Hepatocyte (in vitro differentiated cells): ENCODE measurements at places on chromosomes 1 and 21. TPM values are rescaled to one million over a fixed set of nuclear protein-coding genes. Genes with fewer than 3 reads are reported as not detected.

The LHX8 gene
- 0.37 and 0.73 TPM in 2 replicates for polyA plus RNA-seq

The OR2T2 gene
- polyA plus RNA-seq, result not detected in 2 replicates

GRCh38 chr21:45575993-45576837 is 34.0 kb upstream of the SLC19A1 start:
- no peak for DNase-seq

GRCh38 chr1:48207536-48208075 is 14.9 kb upstream of the SLC5A9 start:
- DNase-seq, result no peak

DNA sequence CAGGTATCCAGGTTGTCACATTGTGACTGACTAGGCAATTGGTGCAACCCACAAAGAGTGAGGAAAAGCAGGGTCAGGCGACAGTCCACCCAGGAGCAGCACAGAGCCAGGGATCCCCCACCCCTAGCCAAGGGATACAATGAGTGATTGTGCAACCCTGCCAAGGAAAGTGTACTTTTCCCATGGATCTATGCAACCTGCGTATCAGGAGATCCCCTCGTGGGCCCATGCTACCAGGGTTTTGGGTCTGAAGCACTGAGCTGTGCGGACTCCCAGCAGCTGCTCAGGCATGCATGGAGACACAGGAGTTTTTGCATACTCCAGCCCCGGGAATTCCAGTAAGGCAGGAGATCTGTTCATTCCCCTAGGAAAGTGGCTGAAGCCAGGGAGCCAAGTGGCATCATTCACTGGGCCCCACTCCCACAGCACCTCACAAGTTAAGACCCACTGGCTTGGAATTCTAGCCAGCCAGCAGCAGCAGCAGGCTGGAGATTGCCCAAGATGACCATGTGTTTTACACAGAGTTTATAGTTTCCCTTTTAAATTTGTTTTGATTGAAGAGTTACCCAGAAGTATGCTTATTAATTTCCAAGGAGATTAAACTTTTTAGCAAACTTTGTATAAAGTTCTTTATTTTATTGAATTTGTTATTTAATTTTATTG is 136.0 kb downstream of the LTN1 start:
- DNase-seq, result no peak

The AGTRAP gene
- 71.9 and 77.5 TPM in 2 replicates for polyA plus RNA-seq

DNA sequence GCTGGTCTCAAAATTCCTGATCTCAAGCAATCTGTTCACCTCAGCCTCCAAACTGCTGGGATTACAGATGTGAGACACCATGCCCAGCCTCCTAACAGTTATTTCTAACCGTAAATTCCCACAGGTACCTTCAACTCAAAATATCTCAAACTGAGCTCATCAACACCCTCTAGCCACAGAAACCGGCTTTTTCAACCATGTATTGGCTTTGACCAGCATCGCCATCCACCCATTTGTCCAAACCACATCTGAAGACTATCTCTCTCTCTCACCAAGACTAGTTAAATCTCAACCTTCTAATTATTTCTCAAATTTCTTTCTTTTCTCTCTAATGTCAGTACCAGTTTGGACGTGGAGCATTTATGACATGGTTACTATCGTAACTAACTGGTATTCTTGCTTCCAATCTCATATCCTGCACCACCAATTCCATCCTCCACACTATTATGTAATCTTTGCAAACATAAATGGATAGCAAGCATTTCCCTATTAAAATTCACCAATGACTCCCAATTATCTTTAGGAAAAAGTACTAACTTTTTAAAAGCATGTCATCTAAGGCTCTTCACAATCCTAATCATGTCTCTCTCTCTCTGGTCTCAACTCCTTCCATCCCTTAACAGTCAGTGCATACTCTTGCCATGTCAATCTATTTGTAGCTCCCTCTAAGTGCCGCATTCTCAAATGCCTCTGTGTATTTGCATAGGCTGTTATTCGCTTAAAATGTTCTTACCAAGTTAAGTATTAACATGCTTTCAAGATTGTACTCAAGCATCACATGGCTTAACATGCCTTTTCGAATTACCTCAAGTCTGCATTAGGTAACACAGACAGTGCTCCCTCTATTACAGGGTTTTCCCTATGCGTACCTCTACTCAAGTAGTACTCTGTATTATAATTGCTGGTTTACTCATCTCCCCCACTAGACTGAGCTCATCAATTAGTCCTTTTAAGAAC is 18.1 kb downstream of the RSBN1 start:
- DNase-seq, result peak; percentile 49

DNA sequence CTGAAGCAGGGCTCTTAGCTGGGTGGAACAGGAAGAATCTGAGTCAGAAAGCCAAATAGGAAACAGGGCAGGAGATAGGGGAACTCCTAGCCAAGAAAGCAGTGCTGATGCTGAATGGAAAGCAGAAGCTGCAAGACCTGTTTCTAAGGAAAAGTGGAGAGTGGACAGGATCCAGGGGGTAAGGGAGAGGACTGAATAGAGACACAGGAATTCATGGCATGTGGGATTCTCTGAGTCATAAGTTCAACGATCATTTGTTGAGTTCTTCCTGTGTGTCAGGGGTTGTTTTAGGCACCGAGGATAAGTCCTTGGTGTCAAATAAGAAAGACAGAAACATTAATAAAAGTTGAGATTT is 153.8 kb upstream of the FGGY start:
- DNase-seq, result peak; percentile 74

DNA sequence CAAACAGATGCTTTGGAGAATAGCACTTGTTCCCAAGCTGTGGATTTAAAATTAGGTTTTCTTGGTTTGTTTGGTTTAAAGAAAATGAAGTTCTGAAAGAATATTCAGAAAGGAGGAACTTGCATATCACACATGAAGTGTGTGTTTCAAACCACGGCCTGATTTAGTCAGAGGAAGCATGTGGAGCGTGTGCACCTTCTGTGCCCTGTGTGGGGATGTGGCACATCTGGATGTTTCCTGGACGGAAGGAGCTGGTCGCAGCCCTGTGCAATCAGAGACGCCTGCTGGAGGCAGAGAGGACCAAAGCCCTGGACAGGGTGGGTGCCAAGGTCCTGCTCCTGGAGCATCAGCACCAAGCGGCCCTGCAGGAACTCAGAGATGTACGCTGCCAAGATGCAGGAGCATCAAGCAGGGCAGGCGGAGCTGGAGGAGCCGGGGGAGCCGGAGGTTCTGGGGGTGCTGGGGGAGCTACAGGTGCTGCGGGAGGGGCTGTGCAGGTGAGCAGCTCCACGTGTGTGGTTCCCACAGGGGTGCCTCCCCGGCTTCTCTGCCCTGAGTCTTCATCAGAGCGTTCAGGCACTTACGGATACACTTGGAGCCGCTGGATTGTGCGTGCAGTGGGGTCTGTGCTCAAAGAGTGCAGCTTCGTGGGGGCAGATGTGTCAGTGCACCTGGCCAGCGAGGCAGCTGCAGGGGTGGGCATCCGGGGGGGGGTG is 45.7 kb downstream of the PCNT start:
- DNase-seq, result no peak

The NTNG1 gene
- polyA plus RNA-seq, result 1.4 and 1.7 TPM in 2 replicates

GRCh38 chr1:84782881-84783280 is 92.6 kb upstream of the SSX2IP start:
- DNase-seq, result no peak

- DNase-seq, result no peak
Observed at GRCh38 chr1:153100245-153100644, 5.9 kb upstream of the SPRR2E start.

DNA sequence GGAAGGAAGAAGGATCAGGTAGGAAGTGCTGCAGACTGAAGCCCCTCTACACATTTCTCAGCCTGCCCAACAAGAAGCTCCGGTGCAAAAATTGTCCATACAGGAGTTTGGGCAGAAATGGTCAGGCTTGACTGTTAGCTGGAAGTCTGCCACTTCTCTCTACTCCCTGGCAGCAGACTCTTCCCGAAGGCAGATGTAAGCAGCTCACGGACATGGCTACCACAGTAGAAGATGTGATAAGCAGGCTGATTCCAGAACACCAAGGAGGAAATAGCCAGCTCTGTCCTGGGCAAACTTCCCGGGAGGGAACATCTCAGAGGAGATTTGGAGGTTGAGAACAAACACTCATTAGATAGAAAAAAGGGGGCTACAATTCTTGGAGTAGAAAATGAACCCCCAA is 52.6 kb downstream of the TRABD2B start:
- no peak for DNase-seq

GRCh38 chr1:3393987-3394920 is 60.2 kb upstream of the ARHGEF16 start:
- DNase-seq, result no peak

DNA sequence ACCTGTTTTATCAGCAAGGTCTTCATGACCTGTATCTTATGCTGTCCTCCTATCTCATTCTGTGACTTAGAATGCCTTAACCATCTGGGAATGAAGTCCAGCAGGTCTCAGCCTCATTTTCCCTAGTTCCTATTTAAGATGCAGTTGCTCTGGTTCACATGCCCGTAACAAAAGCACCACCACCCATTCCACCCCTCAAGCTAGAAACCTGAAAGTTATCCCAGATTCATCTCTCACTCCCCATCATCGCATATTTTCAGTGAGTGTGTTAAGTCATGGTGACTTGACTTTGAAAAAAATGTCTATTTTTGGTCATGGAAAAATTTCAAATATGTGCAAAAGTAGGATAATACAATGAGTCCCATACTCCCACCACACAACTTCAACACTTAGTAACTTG is 11.7 kb downstream of the HMGN2 start:
- DNase-seq, result no peak

The FCRL5 gene
- polyA plus RNA-seq, result not detected in 2 replicates

GRCh38 chr1:26961826-26962225 is 1.6 kb upstream of the KDF1 start:
- no peak for DNase-seq

DNA sequence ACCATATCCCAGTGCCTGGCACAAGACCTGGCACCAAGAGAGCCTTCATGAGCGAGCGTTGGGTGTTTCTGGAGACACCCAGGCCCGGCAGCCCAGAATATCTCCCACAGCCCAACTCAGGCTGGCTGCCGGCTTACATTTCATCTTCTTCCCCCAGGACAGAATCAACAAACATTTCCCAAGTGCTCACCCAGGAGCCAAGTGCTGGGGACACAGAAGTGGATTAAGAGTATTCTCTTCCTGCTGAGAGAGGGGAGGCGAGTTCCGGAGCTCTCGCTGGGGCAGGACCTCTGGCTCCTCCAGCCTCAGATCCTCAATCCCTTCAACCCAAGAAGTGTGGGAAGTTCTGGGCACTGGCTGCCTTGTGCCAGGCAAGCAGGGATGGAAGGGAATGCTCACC is 23.6 kb downstream of the IFFO2 start:
- no peak for DNase-seq

- DNase-seq, result no peak
Observed at GRCh38 chr1:185377831-185378230, 60.8 kb upstream of the IVNS1ABP start.

The TRIM58 gene
- polyA plus RNA-seq, result 0.05 TPM in 1 of 2 replicates, not detected in the other

DNA sequence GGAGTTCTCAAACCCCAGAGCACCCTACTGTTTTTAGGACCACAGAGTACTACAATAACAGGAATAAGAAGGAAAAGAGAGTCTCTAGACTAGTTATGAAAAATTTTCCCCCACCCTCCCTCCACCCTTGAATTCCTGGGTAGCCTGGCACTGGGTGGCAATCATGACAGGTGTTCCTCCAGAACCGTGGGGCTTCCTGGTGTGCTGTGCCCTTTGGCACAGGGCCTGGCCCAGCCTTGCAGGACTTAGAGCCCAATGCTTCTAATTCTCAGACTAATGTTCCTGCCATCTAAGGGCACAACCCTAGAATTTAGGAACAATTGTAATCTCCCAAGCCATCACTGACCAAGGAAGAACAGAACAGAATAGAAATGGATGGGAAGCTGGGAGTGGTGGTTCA is 1.5 kb upstream of the CD160 start:
- no peak for DNase-seq

The FCRL2 gene
- polyA plus RNA-seq, result not detected in 2 replicates

The DCST1 gene
- 0.12 TPM in 1 of 2 replicates, not detected in the other for polyA plus RNA-seq

DNA sequence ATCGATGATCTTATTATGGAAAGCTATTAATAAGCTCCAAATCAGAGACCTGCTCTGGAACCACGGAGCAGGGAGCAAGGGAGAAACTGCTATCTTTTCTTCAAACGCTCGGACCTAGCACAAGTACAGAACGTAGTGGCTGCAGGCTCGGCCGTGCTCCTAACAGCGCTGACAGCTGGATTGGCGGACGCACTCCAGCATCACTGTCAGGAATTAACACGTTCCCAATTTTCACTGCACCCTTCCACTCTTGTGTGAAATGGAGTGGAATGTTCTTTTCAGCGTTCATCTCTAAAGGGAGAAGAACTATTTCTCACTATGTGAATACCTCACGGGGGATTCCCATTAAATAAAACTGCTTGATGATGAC is 106.9 kb downstream of the ZNF281 start:
- peak; percentile 26 for DNase-seq

GRCh38 chr1:233111731-233112130 is 161.3 kb downstream of the NTPCR start:
- no peak for DNase-seq

DNA sequence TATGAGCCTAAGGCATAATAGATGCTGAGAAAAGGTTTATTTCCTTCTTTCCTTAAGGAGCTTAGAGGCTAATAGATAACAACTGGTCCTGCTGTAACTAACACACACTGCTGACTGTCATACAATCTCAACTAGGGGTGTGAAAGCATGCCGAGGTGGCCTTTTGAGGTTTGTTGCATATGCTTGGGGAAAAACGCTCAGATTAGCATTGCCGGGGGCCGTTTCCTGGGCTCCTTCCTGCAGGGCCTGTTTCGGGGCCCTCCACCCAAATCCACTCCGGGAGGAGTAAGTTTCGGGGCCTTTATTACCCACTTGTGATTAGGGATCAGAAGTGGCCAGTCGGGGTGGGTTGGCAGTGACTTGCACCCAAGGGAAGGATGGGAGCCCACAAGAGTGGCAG is 27.2 kb upstream of the RCSD1 start:
- no peak for DNase-seq
